Esophagus squamous epithelium (tissue), 5 donors: ENCODE measurements at places on chromosomes 12 and 14.

DNA sequence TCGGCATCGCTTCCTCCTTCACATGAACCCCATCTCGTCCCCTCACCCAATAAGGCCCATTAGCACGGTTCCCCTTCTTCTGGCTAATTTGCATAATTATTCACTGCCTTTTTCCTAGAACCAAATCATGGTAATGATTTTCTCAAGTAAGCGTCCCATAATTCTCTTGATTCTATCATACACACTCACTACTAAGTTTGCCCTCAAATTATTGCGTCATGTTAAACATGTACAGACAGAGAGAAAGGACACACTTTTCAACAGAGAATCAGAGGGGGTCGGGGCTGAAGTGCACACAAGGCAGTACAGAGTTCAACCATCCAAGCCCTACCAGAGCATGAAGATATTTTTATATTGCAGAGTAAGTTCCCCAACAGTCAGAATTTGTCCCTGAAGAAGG, 256.6 kb downstream of the FOXN3 start:
- no peak for DNase-seq

DNA sequence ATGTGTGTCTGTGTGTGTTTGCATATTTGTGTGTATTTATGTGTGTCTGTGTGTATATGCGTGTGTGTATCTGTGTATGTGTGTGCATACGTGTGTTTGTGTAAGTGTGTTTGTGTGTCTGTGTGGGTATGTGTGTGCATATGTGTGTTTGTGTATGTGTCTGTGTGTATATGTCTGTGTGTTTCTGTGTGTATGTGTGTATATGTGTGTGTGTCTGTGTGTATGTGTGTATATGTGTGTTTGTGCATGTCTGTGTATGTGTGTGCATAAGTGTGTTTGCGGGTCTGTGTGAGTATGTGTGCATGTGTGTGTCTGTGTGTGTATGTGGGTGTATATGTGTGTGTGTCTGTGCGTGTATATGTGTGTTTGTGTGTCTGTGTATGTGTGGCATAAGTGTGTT, 1030.5 kb upstream of the TMEM132C start:
- DNase-seq: no peak

- DNase-seq: no peak
These were observed 48.0 kb upstream of the PDZRN4 start for GRCh38 chr12:41140117-41140516.

DNA sequence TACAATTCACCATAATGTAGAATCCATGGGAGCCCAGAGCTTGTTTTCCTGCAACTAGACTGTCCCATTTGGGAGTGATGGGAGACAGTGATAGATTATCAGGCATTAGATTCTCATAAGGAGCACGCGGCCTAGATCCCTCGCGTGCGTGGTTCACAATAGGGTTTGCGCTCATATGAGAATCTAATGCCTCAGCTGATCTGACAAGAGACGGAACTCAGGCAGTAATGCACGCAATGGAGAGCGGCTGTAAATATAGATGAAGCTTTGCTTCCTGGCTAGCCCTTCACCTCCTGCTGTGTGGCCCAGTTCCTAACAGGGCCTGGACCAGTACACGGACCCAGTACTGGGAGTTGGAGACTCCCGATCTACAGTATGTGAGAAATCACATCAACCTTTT, 126.7 kb downstream of the FBXL14 start:
- no peak for DNase-seq

GRCh38 chr12:110528277-110528839, 26.2 kb downstream of the RAD9B start:
- DNase-seq: no peak

DNA sequence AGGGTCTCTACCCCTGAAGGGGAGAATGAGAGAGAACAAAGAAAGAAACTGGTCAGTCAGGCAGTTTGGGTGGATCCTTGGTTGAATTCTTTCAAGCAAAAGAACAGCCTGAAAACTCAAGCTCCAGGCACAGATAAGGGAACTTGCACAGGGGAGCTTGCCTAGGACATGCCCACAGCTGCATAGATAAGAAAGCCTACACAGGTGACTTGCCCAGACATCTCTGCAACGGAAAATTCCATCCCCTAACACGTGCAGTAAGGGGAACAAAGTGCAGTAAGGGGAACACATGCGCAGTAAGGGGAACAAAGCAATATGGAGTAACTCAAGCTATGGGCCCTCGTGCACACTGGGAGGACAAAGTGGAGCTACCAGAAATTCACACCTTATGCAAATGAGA, 540.1 kb upstream of the MIS18BP1 start:
- no peak for DNase-seq

GRCh38 chr14:31161274-31161673, 46.3 kb downstream of the HECTD1 start:
- no peak for DNase-seq

- no peak for DNase-seq
These were observed 4.6 kb downstream of the ANO6 start for GRCh38 chr12:45220363-45220931.
